ENCODE measurements at places on chromosomes 6 and 20.

GRCh38 chr6:148367411-148368024, 24.9 kb downstream of the SASH1 start:
- no peak for DNase-seq

DNA sequence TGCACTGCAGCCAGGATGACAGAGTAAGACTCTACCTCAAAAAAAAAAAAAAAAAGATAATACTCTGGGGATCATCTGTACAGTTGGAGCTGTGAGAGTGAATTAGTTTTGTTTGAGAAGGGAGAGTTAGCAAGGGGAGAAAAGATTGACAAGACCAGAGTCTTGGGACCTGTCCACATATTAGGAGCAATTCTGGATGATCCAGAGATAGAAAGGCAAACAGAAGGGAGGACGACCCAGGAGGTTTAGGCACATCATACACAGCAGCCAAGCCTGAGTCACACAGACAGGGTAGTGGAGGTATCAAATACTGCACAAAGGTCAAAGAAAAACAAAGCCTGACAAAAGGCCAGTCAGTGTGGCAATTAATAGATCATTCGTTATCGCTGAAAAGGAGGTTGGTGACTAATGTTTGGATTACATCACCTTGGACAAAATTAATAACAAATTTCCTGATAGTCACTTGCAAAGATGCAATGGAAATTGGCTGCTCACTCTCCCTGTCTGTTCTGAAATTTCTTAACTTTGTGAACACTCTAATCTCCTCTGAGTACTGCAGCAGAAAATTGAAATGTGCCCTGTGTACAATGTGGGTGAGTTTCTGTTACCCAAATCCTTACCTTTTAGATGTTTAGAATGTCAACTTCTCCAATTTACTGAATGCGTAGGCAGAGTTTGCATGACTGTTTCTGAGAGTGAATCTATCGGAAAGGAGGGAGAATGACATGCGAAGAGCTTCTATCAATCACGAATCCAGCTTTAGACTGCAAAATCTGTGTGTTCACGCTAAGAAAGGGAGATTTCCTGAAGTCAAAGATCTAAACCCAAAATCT, 105.4 kb downstream of the TSHZ2 start:
- no peak for DNase-seq

GRCh38 chr20:57657535-57658446, 37.6 kb upstream of the ZBP1 start:
- DNase-seq: peak; percentile 70

GRCh38 chr6:782141-782540, 89.2 kb upstream of the EXOC2 start:
- DNase-seq: no peak

DNA sequence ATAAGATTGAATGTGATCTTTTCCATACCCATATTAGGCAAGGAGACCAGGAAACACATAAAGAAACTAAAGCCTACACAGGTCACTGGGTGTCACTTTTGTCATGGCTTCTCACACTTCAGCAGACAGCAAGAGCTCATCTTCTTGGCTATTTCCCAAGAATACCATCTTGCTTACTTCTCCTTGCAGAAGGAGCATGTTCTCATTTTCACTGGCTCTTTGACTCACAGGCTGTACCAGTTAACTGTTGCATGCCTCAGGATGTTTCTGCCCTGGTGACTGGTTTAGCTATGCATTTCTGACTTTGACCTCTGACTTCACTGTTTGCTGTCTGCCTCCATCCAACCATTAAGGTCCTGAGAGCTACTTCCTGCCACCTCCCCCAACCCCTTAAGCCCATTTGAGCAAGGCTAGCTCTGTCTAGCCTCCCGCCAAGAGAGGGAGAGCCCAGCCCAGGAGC, 40.3 kb upstream of the OGFRL1 start:
- no peak for DNase-seq

GRCh38 chr20:2652724-2653555, 508 bp downstream of the NOP56 start:
- no peak for DNase-seq

DNA sequence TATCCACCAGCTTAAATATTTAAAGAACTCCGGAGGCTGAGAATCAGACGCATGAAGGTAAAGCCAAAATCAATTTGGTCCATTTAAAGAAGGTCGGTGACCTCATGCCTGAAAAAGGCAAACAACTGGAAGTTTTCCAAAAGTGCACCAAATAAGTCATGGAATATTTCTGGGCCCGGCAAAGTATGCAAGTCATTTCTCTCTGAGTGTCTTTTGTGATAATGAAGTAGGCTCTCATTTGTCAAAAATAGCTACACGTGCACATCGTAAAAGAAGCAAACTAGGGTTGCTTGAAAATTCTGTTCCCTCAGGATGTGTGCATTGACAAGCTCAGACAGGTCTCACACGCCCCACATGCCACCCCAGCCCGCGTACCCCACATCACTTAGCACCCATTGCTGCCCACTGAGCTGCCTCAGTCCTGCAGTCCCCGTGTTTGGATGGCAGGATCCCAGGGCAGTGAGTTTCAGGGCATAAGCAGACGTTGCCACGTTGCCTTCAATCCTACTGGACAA, 20.5 kb upstream of the PYGB start:
- DNase-seq: no peak

All from NCI-H1417 (cell line).